ENCODE measurements at places on chromosomes 1 and 21.

GRCh38 chr21:46058431-46059145, 39.3 kb upstream of the COL6A2 start:
- DNase-seq = no peak

GRCh38 chr1:184068354-184068753, 16.8 kb downstream of the TSEN15 start:
- no peak for DNase-seq

DNA sequence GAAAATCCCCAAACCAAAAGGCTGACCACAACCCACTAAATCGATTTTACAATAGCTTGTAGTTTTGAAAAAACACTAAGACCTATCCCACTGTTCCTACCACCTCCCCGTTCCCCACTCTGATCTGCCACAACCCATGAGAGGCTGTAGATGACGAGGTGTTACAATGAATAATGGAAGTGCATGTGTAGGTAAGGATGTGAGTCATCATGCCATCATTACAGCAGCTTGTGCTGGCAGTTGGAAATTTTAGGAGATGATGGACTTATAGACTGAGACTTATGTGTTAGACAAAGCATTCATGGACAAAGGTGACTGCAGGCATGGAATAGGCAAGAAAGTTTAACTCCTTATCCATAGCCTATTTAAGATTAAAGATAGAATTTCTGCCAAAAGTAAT, 184.7 kb upstream of the CACYBP start:
- peak; percentile 50 for DNase-seq

DNA sequence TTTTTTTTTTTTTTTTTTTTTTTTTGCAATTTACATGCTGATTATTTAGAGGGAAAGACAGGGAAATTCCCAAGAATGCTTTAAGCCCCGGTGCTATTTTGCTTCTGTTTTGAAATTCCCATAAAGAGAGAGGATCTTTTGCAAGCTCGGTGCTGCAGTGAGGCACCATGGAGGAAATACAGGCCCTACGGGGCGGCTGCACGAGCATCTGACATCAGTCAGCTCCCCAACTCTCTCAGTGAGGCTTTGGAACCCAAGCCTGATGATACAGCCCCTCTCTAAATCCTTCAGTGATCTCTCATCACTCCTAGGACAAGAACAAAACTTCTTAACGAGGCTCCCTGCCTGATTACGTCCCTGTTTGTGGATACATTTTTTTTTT, 791 bp upstream of the CHI3L1 start:
- no peak for DNase-seq

Data from H4 (cell line).